ENCODE measurements at places on chromosomes 1 and 21.

- no peak for DNase-seq
Measured at GRCh38 chr1:213521206-213521605, 466.6 kb upstream of the PROX1 start.

DNA sequence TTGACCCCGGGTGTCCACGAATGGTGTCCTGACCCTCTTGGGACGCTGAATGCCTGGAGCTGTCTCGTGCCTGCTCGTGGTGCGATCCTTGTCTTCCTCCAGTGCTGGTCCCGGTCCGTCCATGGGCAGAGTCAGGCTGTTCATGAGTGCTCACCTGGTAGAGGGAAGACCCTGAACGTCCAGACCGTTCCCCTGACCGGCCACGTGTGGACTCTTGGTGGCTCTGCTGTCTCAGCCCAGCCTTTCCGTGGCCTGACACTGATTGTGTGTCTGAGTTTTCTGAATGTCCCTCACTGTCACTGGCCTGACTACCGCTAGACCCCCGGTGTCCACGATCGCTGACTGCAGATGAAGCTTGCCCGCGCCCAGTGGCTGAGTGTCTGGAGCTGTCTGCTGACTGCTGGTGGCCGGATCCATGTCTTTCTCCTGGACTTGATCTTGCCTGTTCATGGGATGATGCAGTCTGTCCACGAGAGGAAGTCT, 11.7 kb downstream of the FLG start:
- no peak for DNase-seq

DNA sequence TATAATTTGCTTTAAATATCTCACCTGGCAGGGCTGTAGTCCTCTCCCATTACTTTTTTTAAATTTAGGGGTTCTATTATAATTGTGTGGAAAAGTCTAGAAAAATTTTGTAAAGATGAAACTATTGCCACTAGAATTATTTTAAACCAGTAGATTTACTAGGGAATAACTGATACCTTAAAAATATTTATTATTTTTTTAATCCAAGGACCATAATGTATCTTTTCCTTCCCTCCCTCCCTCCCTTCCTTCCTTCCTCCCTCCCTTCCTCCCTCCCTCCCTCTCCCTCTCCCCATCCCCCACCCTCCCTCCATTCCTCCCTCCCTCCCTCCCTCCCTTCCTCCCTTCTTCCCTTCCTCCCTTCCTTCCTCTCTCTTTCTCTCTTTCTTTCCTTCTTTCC, 90.5 kb downstream of the DNM3 start:
- no peak for DNase-seq

DNA sequence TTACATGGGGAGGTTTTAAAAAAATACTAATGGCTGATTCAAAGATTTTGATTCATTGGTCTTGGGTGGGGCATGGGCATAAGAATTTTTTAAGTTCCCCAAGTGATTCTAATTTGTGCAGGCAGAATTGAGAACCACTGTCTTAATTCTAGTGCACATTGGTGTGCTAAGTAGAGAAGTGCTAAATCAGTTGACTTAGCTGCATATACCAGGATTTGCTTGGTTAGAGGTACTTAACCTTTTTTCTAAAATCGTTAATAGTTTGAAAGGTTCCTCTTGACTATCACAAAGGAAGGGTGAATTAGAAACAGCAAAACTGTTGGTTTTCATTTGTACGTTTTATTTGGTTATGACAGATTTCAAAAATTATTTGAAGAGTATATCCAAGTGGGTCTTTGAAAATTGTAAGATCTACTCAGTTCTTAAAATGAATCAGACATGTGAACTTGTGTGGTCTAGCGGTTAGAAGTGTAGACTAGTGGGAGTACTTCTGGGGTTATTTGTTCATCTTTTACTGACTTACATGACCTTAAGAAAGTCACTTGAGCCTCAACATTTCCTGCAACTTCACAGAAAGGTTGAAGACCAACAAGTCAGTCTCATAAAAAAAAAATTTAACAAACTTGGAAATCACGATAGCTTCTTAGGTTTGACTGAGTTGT, 66.7 kb downstream of the RPAP2 start:
- DNase-seq = no peak

GRCh38 chr1:12405325-12406210, 175.7 kb downstream of the VPS13D start:
- peak; percentile 35 for DNase-seq

DNA sequence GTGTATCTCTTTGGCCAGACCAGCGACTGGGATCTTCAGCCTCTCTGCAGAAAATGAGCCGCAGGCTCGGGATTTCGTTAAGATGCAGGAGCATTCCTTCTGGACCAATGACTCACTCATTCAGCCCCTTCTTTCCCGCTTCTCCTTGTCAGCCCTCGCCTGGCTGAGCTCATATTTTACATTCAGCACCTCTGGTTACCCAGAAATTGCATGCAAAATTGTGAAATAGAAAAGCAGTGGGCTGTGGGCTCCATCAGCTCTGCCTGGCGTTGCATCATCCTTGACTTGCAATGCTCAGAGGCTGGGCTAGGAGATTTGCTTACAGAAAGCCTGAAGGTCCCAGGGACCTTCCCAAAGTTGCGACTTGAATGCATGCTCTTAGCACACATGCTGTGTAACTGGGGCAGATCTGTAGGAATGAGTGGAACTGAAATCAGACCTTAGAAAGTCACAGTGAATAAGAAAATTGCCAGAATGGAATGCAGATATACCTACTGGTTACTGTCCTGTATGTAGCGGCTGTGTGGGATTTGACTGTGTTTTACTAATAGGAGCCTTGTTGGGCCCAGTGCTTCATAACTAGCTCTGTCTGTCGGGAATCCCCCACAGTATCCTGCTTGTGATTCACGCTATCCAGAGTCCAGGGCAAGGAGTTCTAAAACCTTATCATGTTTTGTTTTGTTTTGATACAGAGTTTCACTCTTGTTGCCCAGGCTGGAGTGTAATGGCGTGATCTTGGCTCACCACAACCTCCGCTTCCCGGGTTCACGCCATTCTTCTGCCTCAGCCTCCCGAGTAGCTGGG, 444.8 kb downstream of the KIF26B start:
- DNase-seq = no peak

DNA sequence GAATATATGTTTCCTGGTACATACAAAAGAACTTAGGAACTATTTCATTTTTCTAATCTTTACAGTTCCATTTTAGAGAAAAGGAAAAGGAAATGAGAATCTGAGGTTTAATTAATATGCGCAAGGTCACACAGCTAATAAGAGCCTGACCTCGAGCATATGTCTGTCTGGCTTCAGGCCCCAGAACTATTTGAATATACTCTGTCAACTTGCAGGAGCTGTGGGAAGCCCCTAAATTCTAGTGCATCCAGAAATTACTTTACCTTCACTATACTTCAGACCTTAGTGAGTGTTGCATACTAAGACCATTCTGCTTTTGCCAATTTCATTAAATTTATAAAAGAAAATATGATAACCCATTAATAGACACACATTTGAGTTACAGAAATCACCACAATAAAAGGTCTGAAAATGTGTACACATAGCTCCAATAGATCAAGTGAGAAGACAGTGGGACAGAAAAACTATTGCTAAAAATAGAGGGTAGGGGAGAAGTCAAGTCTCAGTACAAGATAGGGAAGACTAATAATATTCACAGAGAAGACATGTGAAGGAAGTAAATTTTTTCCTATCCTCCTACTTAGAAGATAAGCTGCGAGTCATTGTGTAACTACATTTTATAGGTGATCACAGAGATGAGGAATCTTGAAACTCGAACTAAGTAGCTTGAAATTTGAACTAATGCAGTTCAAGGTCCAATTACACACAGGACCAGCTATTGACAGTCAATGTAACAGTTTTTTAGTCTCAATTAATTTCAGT, 3.8 kb downstream of the RGS13 start:
- no peak for DNase-seq

DNA sequence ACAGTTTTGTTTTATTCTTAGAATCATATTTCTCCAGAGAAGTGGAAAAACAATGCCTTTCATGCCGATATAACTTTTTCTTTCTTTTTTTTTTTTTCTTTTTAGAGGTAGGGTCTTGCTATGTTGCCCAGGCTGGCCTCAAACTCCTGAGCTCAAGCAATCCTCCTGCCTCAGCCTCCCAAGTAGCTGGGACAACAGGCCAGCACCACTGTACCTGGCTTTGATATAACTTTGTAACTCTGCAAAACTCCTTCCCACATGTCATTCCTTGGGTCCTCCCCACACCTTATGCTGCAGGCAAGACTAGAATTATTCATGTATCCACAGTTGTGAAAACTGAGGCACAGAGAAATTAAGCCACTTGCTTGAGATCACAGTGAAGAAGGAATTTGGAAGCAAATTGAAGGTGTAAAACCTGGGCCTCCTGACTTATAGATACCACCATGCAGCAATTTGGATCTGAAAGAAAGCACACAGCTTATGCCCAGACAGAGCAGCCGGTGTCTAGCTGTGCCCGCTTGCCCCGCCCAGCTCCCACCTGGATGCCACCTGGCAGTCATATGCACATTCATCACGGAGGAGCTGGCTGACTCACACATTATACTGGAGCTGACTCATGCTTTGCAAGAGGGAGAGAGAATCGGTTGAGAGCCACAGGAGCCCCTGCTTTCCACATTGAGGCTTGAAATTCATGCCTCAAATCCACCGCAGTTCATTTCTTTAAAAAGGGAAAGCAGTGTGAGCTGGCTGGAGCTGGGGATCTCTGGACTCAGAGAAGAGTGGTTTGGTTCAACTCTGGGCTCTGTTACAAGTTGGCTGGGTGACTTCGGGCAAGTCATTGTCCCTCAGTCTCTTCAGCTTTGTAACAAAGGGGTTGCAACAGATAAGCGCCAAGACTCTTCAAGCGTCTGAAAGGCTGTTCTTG, 8.3 kb upstream of the SLC2A1 start:
- peak; percentile 42 for DNase-seq

GRCh38 chr21:37085726-37086125, 12.7 kb downstream of the TTC3 start:
- DNase-seq = no peak

DNA sequence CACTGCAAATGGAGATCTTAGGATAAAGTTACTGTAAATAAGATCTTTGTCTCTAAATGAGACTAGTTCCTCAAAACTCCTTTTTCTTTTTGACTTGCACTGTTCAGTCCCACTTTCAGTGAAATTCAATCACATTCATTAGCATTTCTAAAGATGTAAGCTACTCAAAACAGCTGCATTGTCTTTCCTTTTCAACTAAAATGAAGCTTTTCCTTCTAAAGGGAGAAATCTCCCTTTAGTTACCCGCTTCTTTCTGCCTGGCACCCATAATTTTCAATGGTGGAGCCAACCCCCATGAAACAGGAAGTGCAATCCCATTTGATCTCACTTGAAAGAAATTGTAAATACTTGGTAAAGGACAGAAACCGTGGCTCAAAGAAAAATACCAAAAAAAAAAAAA, 387.4 kb upstream of the PKN2 start:
- no peak for DNase-seq

GRCh38 chr1:199109160-199109559, 470.3 kb downstream of the PTPRC start:
- DNase-seq = no peak

DNA sequence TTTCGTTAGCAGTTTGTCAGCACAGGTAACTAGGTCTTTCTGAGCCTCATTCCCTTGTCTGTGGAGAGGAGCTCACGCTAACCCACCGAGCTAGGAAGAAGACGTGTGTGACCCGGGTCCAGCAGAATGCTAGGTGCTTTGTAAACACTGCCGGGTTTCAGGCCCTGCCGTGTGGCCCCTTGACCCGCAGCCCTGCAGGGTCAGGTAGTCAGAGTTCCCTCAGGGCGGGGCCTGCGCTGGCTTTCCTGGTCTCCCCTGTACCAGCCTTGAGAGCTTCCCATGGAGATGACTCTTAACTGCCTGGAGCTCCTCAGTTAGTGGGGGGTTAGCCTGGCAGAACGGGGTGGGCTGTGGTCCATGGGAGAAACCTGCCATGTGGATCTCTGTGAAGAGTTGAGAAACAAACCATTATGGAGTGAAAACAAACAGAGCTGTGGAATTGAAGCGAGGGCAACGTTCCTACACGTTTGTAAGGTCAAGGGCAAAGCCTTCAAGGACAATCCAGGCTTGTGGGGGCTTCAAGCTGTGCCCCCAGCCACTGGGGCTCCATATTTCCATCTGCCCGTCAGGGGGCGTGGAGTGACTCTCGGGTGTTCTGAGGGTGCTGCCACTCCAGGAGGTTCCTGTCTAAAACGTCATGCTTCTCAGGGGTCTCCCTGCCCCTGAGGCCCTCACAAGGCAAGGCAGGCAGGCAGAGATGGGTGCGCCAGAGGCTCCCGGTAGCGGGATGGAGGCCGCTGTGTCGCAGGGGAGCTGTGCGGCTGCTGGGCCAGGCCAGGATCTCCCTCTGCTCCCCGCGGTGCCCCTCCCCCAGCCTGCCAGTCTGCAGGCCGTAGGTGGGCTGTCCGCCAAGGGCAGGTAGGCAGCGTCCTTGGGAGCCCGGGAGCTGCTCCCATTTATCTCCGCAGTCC, 23.8 kb downstream of the LHX4 start:
- DNase-seq = no peak

DNA sequence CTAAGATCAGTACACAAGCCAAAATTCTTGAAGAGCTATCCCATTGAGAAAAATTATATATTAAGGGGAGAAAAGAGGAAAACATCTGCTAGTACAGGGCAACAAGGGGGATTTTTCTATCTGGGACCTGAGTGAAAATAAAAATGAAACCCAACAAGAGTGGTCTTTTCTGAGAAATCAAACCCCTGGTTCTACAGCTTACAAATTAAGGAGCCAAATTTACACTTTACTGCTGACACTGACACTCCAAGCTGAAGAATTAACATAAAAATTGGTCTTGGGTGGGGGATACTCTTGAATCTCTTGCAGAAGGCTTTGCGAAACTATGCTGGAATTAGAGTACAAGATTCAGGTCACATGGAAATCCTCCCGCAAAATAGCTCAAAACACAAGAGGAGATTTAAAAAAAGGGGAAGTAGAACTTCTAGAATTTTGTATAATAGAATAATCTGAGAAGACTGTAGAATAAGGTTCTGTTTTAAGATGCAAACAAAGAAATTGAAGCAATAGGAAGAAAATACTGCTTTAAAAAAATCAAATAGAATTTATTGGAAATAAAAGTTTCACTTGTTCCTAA, 32.1 kb upstream of the HSPA13 start:
- no peak for DNase-seq

DNA sequence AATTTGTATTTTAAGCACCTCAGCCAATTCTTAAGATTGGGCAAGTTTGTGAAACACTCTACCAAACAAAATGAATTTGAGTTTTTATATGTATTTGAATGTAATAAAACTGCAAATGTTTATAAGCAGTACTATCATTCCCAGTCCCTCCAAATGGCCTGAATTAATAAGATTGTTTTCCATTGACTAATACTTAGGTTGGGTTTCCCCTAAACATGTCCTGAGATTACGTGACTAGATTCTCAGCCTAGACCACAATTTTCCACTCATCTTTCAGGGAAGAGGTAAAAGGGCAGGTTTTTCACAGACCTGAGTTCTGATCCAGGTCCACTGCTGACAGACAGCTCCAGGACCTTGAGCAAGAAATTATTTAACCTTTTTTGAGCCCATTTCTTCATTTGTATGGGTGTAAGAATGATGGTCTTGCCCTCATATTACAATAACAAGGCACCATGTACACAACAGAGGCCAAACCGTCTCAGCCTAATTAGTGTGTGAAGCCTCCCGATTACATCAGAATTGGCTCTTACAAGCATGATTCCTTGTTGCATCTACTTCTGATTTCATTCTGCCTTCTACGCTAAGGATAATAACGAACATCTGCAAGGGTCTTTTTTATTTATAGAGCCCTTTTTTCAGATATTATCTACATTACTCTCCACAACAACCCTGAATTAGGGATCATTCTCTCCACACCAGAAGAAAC, 51.2 kb downstream of the BEND5 start:
- DNase-seq = no peak

- DNase-seq = no peak
Measured at GRCh38 chr1:1517973-1518620, 6.1 kb downstream of the ATAD3A start.

- no peak for DNase-seq
Measured at GRCh38 chr21:20260124-20260523, 738.1 kb upstream of the NCAM2 start.

GRCh38 chr1:98903726-98904125, 100.9 kb downstream of the PLPPR5 start:
- no peak for DNase-seq

Measured in omental fat pad (tissue), 4 donors.